NCI-H1417 (cell line): ENCODE measurements at places on chromosomes 1 and 21.

- DNase-seq, result no peak
Observed at GRCh38 chr1:226696547-226696946, 42.5 kb downstream of the ITPKB start.

GRCh38 chr1:190068304-190068703 lies 409.4 kb downstream of the BRINP3 start:
- DNase-seq, result no peak

DNA sequence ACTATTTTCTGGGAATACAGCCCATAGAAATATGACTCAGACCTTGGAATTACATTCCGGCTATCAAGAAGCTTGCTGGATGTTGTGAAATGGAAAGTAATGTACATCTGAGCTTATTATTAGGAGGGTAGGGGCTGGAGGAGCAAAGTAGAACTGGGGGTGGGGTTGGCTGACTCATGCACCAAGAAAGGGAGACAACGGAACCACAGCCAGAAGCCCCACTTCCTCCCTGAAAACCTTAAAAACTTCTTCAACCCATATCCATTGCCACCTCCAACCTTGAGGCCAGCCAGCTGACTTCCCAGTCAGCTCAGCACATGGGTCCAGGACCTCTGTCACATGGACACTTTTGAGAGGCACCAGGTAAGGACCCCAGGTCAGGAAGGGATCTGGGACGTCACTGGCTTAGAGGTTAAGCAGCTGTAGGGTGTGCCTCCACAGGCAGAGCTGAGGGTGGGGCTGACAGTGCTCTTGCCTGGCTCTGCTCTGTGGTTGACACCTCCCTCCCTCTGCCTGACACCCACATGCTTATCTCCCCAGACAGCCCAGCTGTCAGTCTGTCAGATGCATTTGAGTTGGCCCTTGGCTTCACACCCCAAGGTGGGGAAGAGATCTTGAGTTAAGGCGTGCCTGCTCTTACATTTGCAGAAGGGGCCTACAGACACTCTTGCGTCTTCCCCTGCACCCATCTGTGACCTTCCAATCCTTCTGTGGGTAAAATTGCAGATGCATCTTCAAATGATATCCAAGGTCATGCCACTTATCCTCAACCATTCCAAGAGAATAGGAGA lies 5.7 kb upstream of the ZNF683 start:
- DNase-seq, result no peak

- no peak for DNase-seq
Observed at GRCh38 chr1:199089393-199090122, 450.7 kb downstream of the PTPRC start.

GRCh38 chr1:95679262-95679661 lies 445.3 kb downstream of the RWDD3 start:
- DNase-seq, result no peak

DNA sequence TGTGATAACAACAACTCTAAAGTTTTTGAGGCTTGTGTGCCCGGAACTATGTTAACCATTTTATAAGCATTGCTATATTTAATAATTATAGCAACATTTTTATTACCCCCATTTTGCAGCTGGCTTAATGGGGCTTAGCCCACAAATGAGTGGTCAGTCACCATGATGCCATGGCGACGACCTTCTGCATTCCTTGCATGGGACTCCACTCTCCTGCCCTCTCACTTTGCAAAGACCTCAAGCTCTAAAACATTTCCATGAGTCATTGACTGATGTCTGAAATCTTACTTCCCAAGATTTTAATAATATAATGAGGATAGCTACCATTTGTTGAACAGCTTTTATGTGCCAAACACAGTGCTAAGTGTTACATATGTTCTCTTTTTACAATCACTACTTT lies 15.4 kb downstream of the NGF start:
- no peak for DNase-seq

DNA sequence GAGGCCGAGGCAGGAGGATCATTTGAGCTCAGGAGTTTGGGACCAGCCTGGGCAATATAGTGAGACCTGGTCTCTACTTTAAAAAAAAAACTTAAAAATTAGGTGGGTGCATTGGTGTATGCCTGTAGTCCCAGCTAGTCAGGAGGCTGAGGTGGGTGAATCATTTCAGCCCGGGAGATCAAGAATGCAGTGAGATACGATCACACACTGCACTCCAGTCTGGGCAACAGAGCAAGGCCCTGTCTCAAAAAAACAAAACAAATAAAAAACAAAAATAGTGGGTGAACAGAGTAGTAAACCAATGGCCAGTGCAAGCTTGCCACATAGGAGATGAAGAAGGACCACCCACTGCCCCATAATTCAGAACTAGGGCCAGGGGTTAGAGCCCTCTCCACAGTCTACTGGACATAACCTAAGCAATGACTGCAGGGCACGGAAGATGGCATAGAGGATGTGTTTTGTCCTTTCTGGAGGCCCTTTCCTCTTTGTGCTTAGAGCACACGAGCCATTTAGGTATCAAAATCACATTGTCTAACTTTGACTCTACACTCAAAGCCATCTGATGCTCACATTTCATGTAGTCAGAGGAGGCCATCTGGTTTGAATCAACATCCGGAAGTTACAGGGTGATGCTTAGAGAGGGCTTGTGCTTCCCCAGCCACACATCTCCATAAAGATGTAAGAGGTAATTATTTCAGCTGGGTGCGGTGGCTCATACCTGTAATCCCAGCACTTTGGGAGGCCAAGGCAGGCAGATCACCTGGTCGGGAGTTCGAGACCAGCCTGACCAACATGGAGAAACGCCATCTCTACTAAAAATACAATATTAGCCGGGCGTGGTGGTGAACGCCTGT lies 12.6 kb downstream of the CD2 start:
- DNase-seq, result no peak

DNA sequence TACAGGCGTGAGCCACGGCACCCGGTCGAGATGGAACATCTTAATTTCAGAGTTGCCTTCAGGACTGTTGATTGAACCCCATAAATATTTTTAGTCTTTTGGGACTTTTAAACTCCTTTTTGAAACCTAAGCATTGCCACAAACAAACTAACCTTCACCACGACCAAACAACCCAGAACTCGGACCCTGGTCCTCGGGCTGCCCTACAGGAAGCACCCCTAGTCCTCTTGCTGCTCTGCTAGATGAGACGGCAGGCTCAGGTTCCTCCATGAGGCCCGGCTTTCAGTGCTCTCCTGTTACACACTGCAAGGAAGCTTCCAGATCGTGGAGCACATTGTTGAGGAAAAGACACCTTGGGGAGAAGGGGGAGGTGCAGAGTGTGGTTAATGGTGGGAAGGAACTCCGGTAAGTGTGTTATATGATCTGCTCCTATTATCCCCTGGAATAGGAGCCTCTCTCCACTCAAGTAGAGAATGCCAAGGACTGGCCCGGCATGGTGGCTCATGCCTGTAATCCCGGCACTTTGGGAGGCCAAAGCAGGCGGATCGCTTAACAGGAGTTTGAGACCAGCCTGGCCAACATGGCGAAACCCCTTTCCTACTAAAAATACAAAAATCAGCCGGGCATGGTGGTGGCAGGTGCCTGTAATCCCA lies 5.7 kb downstream of the EPHX1 start:
- DNase-seq, result no peak

- no peak for DNase-seq
Observed at GRCh38 chr1:214216779-214217178, 64.2 kb upstream of the SMYD2 start.

- no peak for DNase-seq
Observed at GRCh38 chr1:208268541-208269337, 24.6 kb upstream of the PLXNA2 start.

DNA sequence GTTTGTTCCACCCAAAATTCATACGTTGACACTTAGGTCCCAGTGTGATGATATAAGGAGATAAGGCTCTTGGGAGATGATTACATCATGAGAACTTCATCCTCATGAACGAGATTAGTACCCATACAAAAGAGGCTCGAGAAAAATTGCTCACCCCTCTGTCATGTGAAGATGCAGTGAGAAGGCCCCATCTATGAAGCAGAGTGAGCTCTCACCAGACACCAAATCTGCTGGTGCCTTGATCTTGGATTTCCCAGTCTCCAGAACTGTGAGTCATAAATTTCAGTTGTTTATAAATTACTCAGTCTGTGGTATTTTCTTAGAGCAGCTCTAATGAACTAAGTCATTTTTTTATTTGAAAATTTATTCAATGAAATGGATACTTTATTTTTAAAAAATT lies 42.6 kb upstream of the USP25 start:
- no peak for DNase-seq

DNA sequence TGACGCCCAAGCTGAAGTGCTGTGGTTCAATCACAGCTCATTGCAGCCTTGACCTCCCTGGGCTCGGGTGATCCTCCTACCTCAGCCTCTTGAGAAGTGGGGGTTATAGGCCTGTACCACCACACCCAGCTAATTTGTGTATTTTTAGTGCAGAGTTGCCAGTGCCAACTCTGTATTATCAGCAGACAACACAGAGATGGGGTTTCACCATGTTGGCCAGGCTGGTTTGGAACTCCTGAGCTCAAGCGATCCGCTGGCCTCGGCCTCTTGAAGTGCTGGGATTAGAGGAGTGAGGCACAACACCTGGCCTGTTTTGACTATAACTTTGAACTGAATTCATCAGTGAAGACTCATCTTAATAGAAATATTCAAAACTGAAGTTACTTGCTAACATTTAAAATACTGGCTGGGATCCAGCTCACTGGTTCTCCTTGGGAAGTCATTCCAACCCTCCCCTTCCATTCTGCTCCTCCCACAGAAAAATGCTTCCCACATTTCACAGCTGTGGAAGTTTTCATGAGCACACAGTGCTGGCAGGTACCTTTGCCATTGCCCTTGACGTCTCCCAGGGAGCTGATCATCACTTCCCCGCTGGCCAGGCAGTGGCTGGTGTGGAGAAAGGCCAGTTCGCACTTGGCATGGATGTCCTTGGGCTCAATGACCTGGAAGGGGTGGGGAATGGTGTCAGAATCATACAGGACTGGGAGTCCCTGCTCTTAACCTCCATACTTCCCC lies 4.7 kb downstream of the SELENBP1 start:
- DNase-seq, result no peak

- peak; percentile 64 for DNase-seq
Observed at GRCh38 chr1:78617615-78618026, 2.6 kb upstream of the IFI44L start.

GRCh38 chr1:248807067-248807737 lies 18.5 kb downstream of the SH3BP5L start:
- peak; percentile 8 for DNase-seq

DNA sequence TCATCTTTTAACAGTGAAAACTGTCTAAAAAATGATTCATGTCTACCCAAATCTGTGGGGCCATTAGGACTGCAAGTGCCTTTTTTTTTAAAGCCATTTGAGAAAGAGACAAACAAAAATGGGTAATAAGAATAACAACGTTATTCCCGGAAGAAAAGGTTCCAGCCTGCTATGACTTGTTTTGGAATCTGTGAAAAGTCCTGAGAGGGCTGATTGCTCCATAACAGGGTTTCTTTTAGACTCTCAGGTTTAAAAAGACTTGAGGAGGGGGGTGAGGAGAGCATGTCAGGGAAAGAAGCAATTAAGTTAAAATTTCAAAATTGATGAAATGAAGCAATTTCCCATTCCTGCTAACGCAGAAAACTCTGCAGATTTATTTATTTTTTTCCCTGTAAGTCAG lies 56.4 kb downstream of the CACHD1 start:
- DNase-seq, result no peak

DNA sequence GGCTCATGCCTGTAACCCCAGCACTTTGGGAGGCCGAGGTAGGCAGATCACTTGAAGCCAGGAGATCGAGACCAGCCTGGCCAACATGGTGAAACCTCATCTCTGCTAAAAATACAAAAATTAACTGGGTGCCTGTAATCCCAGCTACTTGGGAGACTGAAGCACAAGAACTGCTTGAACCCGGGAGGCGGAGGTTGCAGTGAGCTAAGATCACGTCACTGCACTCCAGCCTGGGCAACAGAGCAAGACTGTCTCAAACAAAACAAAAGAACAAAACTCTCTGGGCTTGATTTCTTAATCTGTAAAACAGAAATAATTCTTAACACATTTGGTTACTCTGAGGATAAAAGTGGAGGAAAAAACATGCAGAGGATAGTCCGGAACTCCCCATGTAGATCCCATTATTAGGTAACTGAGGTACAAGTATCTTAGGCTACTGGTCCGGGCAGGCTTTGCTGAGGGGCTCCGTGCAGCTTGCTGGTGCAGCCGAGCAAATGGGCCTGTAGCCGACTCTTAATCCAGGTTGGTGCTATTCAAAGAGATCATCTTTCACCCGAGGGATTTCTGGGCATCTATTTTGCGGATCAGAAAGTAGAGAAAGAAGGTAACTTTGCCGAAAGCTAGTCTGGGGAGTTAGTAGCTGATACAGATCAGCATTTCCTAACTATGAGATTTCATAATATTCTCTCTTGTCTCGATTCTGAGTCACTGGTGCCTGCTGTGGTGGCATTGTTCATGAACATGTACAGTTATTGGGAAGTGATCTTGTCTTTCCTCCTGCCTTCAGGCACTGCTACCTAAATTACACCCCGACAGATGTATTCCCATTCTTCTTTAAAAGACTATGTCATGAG lies 56.8 kb downstream of the NFIA start:
- DNase-seq, result no peak

- DNase-seq, result peak; percentile 32
Observed at GRCh38 chr1:94463765-94464330, 45.7 kb downstream of the ABCD3 start.

GRCh38 chr21:17446737-17447136 lies 66.1 kb upstream of the CXADR start:
- no peak for DNase-seq

- DNase-seq, result no peak
Observed at GRCh38 chr1:178875936-178876335, 5.1 kb upstream of the ANGPTL1 start.

DNA sequence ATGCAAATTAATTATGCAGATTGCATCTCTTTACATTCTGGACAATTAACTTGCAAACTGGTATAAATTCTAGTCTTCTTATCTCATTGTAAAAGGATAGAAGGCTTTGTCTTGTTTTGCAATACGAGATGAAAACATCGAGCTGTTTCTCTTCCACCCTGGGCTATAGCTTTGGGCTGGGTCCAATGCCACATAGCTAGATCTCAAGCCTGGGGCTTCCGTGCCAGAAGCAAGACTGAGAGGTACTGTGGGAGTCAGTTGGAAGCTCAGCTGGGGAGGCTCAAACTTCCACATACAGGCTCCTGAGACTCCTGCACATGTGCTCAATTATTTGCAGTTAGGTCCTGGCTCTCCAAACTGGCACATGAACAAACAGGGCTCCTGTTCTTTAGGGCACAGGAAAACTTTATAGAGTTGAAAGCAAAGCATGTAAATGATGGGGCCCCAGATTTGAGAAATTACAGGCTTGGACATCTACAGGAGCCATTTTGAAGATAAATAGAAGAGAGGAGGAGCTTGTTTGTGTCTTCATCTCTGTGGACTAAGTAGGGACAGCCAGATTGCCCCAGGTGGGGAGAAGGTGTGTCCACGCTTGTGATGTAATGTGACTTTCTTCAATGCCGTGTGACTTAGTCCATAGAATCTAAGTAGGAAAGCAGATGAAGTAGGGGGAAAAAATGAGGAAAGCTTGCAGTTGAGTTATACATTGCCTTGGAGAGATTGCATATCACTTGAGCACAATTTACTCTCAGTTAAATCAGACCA lies 65.9 kb upstream of the SIPA1L2 start:
- no peak for DNase-seq

DNA sequence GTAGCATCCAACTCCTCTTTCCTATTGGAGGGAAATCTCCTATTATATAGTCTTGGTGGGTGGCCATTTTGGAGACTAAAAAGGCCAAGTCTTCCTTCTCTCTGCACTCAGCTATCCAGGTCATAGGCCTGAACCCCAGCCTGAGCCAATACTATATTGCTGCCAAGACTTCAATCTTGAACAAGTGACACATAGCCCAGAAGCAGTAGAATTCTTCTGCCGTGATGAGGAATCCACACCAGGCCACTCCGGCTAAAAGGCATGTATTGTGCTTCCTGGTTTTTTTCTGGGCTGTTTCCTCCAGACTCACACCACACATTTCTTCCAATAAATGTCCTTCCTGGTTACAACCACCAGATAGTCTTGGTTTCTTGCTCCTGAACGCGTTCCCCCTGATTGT lies 43.0 kb downstream of the ATF3 start:
- DNase-seq, result no peak
